ENCODE measurements at places on chromosomes 3 and 15.

- DNase-seq: no peak
These were observed 218.9 kb downstream of the SV2B start for GRCh38 chr15:91318931-91319330.

- DNase-seq: no peak
These were observed 768.7 kb downstream of the TBL1XR1 start for GRCh38 chr3:176428552-176428951.

DNA sequence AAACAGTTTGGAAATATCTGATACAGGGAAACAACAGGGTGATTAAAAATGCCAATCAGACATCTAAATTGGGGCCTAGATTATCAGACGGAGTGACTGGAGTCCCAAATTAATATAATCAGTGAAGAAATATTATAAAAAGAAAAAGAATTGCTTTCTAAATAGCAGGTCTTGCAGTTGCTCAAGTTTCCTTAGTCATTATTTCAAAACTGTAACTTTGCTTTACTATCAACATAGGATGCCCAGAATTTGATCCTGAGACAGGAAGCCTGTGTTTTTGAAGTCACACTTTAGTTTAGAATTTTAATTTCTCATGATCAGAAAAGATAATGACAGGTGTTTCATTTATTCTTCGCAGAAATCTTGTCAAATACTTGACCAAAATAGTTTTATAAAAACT lies 105.9 kb downstream of the IL1RAP start:
- no peak for DNase-seq

DNA sequence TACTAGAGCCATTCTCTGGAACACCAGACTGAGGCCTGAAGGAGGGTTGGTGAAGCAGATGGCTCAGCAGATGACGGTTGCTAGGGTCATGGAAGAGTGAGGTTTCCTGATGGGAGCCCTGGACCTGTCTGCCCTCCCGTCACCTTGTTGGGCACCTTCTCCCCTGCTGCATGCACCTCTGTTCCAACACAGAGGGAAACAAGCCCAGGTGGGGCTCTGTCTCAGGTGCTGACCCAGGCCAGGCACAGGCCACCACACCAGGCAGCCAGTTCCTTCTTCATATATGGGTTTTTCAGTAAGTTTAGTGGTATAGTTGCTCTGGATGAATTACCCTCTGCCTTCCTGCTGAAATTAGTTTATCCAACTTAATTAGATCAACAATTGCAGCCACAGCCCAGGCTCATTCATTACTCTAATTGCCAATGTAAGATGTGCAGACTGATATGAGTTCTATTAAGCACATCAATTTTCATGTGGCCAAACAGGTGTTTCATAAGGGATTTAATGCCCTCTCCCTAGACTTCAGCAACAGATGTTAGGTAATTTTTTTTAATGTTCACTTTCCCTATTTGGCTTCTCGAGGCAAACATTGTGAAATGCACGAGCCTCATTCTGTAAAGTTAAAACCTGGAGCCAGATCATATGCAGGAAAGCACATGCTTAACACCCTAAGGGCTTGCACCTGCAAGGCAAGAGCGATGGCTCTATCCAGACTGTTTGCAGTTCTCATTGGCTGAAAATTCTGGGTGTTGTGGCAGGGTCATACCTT lies 174.8 kb downstream of the CHDH start:
- no peak for DNase-seq

- DNase-seq: no peak
These were observed 302.7 kb downstream of the AGBL1 start for GRCh38 chr15:86382341-86382740.

DNA sequence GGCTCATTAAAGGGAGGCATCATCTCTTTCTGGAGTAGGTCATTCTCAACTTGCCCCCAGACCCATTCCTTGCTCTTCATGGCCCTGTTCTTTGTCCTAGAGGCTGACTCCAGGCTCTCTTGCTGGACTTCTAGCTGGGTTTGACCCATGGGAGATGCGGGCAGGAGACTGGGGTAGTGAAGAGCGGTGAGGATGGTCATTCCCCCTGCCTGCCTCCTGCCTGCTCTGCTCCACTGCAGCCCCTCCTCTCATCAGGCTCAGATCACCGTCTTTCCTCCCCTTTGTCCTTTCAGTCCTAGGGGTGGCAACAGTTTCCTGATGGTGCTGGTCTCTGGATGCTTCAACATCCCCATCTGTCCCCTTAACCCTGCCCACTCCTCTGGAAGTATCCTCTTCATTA lies 170.9 kb downstream of the ABHD5 start:
- no peak for DNase-seq

DNA sequence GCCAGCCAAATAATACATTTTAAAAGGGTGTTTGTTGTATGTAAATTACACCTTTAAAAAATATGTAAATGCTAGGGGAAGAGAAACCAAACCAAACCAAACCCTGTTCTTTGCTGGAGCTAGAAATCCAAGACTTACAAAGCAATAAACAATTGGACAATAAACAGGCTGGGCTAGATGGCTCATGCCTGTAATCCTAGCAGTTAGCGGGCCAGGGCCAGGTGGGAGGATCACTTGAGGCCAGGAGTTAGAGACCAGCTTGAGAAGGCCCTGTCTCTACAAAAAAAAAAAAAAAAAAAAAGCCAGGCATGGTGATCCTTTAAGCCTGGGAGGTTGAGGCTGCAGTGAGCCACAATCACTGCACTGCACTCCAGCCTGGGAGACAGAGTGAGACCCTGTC lies 12.5 kb downstream of the STOML1 start:
- no peak for DNase-seq

- DNase-seq: no peak
These were observed 84.9 kb downstream of the SMAD6 start for GRCh38 chr15:66786708-66787488.

GRCh38 chr3:53807117-53807810 lies 39.0 kb downstream of the CHDH start:
- DNase-seq: no peak

GRCh38 chr3:140298569-140299070 lies 363.6 kb downstream of the CLSTN2 start:
- no peak for DNase-seq

DNA sequence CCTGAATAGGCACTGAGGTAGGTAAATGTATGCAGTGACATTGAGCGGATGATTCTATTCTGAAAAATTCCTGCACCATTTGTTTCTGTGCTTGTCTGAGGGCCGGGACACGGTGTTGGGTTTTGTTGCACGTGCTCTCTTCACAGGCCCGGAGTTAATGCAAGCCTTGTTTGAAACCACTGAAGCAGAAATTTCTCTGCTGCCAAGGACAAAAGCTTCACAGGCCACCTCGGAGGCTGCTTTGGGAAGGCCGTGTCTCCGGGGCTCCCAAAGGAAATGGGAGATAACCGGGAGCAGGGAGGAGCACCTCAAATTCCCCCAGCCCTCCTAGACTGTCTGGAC lies 179.4 kb downstream of the OPA1 start:
- no peak for DNase-seq

DNA sequence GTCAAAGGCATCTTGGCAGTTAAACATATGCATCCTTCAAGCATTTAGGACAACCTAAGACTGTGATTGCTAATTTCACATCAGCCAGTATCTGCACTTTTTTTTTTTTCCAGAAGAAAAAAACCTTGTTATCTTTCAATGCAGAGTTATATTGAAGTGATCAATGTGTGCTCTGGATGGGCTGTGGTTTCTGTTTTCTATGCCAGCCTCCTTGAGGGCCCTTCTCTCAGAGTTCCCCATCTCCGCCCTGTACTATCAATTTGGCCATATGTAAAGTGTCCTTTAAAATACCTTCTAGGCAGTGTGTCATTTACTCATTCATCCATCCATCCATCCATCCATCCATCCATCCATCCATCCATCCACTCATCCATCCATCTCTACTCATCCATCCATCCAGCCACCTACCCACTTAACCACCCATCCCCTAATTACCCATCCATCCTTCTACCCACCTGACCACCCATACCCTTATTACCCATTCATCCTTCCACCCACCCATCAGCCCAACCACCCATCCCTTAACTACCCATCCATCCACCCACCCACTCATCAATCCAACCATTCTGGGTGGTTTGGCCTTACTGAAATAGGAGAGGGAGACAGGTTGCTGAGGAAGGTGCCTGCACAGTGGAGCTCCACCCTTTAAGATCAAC lies 322.1 kb downstream of the CHST2 start:
- no peak for DNase-seq

DNA sequence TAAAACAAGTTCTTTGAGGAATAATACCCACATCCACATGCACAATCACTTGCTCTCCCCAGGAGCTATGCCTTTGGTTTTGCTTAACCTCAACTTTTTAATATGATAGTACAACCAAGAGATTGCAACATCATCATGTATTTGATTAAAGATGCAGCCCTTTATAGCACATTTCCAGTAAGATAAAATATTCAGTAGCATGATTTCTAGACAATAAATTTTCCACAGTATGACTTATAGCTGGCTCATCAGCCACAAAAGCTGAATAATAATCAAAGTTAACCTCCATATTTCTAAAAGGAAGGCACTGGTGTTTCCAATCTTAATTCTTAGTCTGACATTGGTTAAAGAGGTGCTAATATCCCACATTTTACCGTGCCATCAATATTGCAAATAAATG lies 622.5 kb downstream of the TBL1XR1 start:
- no peak for DNase-seq

- DNase-seq: no peak
These were observed 219.2 kb upstream of the ARHGEF26 start for GRCh38 chr3:153901991-153902390.

DNA sequence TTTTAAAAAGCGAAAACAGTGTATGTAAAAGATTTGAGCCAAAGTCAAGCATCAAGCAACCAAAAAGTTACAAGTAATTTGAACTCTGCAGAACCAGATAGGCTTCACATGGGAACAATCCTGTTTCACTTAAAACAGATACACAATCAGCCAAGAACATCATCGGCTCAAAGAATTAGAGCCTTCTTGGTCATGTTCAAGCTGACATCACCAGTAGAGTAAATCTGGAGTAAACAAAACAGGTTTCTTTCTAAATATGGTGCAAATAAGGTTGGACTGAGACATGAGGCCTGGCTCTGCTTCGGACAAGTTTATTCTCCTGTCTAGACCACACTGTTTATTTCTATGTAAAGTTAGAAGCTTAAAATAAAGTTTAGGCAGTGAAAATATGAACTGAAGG lies 116.0 kb downstream of the GMNC start:
- DNase-seq: no peak

GRCh38 chr3:133948131-133948810 lies 52.6 kb upstream of the RAB6B start:
- no peak for DNase-seq

GRCh38 chr15:86772369-86773059 lies 692.8 kb downstream of the AGBL1 start:
- DNase-seq: no peak

DNA sequence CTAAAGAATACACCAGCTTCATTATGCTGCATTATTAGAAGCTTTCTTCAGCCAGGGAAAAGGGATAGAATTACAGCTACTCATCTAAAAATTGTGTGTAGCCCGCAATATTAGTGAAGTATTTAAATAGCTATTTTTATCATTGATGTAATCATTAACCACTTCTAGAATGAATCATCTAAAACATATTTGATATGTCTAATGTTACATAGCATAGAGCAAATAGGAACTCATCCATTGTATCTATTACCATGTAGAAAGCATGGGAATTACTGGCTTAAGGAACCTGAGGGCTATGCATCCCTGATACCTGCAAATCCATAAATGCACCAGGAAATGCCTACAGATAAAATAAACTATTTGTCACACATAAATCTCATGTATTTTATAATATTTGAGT lies 54.5 kb upstream of the VGLL3 start:
- no peak for DNase-seq

- DNase-seq: no peak
These were observed 170.8 kb downstream of the XXYLT1 start for GRCh38 chr3:195099951-195100785.

DNA sequence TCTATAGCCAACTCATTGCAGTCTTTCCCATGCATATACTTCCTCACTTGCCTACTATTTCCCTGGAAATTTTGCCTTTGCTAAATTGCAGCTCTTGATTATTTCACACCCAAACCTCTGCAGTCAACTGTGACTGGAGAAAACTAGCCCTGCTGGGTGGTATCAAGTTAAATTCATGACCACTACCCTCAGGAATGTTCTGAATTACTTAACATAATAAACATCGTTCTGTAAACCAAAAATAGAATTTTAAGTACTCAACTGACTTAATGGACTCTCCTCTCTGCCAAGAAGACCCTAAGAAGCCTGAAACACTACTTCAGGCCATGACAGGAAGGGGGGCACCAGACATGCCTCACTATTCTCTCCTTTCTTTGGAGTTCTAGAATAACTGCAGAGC lies 1278.0 kb upstream of the GBE1 start:
- no peak for DNase-seq

DNA sequence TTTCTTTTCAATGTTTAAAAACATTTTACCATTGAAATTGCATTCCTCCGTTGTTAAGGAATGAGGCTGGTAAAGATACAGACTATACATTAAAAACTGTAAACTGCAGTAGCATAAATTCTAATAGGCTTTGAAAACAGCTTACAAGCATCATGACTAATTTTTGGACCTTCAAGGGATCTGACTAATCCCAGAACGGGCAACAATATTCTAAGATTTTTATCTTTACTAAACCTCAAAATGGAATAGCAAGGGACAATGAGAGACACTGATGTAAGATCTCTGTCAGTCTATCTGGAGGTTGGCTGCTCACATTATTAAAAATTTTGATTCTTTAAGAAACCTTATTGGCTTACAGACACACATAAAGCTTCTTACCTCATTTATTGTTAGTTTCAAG lies 74.7 kb downstream of the BTD start:
- no peak for DNase-seq

- no peak for DNase-seq
These were observed 1.2 kb upstream of the UBP1 start for GRCh38 chr3:33441225-33441976.

DNA sequence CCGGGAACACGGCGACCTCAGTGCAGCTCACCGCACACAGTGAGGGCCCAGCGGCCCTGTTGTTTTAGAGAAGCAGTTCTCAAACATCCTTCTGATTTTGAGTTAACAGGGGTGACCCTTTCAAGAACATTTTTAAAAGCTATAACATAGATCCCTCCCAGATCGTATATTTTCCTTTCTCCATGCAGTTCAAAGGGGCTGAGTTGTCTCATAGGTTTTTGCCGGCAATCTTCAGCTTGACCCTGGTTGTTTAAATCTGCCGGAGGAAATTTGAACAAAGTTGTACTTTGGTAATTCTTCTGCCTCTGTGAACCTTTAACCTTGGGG lies 14.3 kb downstream of the EEFSEC start:
- no peak for DNase-seq

- no peak for DNase-seq
These were observed 17.1 kb downstream of the HEXA start for GRCh38 chr15:72358650-72359171.

DNA sequence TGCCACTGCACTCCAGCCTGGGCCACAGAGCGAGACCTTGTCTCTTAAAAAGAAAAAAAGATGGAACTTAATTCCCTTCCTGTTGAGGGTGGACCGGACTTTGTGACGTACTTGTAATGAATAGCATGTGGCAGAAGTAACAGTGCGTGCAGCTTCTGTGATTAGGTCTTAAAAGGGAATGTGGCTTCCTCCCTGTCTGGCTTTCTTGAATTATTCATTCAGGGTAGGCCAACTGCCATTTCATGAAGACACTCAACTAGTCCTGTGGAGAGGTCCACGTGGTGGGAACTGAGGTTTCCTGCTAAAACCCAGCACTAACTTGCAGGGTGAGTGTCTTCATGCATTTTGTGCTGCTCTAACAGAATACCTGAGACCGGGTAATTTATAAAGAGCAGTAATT lies 98.9 kb upstream of the PIAS1 start:
- DNase-seq: no peak

- DNase-seq: no peak
These were observed 1.3 kb downstream of the TSPAN3 start for GRCh38 chr15:77069521-77070121.

GRCh38 chr3:150273396-150273795 lies 134.7 kb upstream of the TSC22D2 start:
- no peak for DNase-seq

Data from effector memory CD8-positive, alpha-beta T cell (primary cell).